ENCODE measurements at places on chromosomes 1 and 21.

- DNase-seq: no peak
These were observed 20.4 kb downstream of the DENND2D start for GRCh38 chr1:111179968-111180533.

- no peak for DNase-seq
These were observed 5.7 kb downstream of the DMRTA2 start for GRCh38 chr1:50417507-50417906.

GRCh38 chr1:235056937-235057336, 71.7 kb downstream of the TOMM20 start:
- no peak for DNase-seq

GRCh38 chr1:169610858-169611257, 19.1 kb downstream of the SELP start:
- no peak for DNase-seq

- DNase-seq: no peak
These were observed 802.2 kb downstream of the KCNT2 start for GRCh38 chr1:195806060-195806459.

DNA sequence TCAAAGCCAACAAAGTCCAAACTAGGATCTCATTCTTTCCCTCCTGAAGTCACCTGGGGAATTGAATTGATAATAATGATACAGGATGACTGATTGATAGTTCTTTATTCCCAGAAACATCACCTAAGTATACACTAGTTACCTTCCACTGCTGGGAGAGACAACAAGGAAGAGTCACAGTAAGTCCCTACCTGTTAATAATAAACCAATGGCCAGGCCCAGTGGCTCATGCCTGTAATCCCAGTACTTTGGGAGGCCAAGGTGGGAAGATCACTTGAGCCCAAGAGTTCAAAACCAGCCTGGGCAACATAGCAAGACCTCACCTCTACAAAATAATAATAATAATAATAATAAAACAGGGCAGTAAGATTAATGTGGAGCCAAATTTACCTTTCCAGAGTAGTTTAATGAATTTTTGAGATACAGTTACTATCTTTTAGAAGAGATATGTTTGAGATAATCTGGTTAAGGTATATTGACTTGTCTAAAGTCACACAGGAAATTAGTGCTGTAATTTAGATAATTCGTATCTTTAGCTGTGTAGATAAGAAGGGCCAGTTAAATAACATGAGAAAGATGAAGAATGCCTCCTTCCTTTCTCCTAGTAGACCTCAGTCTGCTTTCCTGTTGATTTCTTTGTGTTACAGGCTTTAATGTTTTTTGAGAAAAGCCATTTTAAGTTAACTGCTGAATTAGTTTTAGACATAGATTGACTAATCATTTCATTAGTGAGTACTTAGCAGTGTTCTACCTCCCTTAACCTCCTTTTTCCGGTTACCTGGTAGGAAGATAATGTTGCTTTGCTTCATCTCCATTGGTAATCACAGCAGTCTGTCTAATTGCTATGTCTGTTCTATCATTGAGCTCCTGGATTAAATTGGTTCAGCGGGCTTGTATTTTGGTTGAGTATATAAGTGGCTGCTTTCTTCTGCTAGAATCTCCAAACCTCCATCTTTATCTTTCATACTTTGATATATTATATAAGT, 22.0 kb downstream of the SMAP2 start:
- DNase-seq: no peak

DNA sequence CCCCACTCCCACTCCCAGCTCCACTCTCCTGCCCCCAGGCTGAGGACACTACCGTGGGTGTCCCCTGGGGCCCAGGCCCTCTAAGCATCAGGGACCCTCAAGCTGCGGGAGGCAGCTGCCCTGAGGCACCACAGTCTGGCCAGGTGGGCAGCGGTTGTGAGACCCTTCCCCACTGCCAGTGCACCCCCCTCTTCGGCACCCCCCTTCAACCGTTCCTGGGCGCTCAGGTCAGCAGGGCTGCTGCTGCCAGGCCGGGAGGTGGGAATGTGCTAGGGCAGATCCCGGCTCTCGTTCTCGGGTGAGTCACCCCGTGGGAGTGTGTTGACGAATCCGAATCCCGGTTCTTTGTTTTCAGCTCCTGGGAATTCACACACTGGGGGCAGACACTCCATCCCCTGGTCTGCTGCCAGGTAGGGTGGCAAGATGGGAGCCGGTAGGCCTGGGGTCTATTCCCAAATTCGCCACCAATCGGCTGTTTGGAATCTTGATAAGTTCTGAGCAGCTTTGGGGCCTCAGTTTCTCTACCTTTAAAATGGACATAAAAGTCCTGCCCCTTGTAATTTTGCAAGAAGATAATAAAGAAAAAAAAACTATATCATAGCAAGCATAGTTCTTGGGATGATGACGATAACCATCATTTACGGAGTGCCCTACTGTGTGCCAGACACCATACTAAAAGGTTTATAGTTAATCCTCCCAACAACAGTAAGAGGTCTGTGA, 28.5 kb upstream of the CASZ1 start:
- no peak for DNase-seq
